ENCODE measurements at places on chromosomes 3 and 15.

DNA sequence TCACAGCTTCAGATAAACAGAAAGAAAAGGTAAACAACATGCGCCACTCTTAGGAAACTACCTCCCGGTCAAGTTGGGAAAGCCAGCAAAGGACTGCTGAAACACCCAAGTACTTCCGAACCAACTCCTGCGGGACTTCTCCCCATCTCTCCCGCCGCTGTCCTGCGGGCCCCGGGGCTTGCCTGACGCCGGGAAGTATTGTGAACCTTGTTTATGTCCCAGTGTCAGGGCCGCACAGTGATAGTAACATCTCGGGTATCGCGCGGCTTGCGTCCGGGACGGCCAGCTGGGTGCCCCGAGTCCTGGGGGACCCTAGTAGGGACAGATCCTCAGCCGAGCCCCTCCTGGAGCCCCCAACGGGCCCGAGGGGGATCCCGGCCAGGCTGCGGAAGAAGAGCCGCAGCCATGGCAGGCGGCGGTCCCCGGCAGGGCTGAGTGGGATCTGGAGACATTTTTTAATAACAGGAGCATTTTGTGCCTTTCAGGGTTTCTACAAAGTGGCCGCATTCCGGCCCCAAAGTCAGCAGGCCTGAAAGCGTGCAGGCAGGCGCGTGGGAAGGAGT is 756 bp downstream of the CLPX start:
- DNase-seq: peak; percentile 76

- no peak for DNase-seq
Observed at GRCh38 chr15:32908135-32908801, 190.5 kb downstream of the GREM1 start.

DNA sequence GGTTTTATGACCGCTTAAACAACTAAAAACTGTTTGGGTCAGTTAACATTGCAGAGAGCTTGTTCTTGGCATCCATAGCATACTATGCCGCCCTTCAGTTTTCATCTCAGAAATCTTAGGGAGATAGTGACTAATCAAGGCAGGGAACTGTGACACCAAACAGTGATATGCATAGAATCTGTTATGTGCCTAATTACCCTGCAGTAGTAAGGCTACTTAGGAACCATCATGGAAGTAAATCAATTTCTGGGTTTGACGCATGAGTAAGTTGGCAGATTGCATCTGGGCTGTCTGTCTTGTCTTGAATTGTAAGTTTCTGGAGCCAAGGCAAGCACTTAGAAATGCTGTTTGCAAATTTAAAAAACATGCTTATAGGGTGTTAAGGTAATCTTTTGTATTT is 22.5 kb downstream of the KCTD6 start:
- no peak for DNase-seq

GRCh38 chr15:60195611-60196010 is 191.5 kb downstream of the FOXB1 start:
- DNase-seq: no peak

DNA sequence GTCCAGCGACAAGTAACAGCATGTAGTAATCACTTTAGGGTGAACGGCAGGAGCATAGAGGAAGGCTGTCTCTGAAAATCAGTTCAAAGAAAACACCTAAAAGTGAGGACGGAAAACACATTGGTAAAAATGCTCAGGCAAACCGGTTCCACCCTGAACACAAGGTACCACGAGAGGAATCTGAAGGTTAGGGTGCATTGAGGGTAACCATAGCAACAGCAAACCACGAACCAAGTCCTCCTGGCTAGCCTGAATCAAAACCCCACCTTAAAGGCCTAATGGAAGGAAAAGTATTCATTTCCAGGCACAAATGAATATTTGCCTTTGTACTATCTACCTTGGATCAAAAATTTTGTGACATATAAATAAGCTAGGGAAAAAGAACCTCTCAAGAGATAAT is 315.0 kb downstream of the OCA2 start:
- no peak for DNase-seq

- peak; percentile 96 for DNase-seq
Observed at GRCh38 chr15:45429941-45430792, 51.8 kb upstream of the GATM start.

GRCh38 chr3:133706033-133706432 is 40.2 kb upstream of the TF start:
- DNase-seq: no peak

- DNase-seq: no peak
Observed at GRCh38 chr3:34882764-34883163, 756.6 kb upstream of the ARPP21 start.

DNA sequence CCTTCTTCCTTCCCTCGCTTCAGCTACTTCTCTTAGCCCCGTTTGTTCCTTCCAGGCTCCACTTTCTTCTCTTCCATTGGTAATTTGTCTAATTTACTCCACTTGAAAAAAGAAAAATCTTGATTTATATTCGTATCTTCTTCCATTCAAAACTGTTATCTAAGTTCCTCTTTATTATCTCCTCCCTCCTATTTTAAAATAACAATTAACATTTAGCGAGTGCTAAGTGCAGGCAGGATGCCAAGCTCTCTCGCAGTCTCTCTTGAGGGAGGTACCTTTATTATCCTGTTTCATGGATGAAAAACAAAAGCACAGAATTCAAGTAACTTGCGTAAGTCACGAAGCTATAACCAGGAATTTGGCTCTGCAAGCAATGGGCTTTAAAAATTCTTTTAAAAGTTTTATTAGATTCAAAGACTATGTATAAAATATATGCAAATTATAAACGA is 418.9 kb upstream of the NAALADL2 start:
- no peak for DNase-seq

DNA sequence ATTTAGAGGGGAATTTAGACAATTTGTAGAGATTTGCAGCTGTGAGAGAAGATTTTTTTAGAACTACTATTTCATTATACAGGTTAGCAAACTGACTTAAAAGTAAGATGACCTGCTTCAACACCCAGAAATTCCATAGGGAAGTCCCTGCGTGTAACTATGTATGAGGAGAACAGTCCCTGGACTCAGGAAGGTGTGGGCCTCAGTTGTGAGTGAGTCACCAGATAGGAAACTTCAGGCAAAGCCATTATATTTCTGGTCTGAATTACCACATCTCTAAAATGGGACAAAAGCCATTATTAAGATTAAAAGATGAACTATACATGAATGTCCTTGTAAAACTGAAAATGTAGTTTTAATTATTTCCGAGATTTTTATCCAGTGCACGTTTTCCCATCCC is 488.3 kb upstream of the GOLIM4 start:
- no peak for DNase-seq

GRCh38 chr3:132660052-132660810 is at the start of gene UBA5:
Gene UBA5 (plus strand): TSS chr3:132660329. CDS start chr3:132660538, 209 bp downstream.
- peak; percentile 89 for DNase-seq

DNA sequence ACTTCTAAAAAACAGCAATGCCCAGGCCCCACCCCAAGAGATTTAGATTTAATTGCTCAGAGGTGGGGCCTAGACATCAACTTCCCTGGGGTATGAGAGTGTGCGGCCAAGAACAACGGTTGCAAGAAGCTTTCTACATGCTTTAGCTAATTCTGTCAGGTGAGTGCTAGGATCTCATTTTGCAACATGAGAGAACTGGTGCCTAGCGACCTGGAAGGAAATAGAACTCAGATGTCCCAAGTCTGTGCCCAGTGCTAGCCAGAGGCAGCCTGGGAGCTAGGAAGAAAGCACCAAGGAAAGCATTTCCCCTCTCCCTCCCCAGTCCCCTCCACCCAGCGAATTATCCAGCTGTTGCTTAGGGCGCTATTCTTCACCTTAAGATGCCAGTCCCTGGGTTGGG is 22.9 kb upstream of the HRH1 start:
- DNase-seq: no peak

DNA sequence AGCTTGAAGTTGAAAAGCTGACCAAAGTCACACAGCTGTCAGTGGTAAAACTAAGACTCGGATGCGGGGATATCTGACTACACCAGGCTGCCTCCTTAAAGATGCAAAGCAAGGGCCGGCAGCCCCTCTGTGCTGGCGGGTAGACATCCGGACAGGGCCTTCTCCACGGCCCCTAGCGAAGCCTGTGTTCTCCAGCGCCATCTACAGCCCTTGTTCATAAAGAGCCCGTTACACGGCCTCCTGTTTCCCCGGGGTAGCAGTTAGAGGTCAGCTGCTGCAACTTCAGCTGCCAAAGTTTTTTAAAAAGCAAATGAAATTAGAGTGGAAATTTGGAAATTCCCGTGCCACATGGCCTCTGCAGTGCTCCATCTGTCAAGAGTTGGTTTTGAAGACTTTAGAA is 383.0 kb downstream of the TBL1XR1 start:
- no peak for DNase-seq

DNA sequence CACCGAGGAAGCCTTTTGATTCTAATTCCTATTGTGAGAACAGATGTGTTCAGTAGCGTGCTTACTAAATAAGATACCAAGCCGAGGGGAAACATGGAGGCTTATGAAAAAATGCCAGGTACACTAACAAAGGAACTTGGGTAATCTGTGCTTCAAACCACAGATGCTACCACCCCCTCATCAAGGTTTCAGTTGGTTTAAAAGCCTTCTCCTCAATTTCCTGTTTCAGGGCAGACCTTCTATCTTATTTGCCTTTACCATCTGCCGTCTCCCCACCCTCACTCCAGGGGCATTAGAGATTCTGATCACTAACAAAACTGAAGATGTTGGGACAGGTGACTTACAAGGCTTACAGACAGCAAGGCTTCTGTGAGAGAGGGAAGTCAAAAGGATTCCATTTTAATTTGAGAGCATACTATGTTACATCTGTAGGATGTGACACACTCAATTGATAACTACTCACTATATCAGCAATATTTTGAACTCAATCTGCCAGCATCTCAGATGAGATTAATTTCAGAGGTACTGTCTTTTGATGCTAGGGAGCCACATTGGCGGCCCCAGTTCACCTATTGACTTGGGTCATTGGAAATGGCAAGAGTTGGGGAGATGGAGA is 60.6 kb upstream of the PLCL2 start:
- DNase-seq: no peak

DNA sequence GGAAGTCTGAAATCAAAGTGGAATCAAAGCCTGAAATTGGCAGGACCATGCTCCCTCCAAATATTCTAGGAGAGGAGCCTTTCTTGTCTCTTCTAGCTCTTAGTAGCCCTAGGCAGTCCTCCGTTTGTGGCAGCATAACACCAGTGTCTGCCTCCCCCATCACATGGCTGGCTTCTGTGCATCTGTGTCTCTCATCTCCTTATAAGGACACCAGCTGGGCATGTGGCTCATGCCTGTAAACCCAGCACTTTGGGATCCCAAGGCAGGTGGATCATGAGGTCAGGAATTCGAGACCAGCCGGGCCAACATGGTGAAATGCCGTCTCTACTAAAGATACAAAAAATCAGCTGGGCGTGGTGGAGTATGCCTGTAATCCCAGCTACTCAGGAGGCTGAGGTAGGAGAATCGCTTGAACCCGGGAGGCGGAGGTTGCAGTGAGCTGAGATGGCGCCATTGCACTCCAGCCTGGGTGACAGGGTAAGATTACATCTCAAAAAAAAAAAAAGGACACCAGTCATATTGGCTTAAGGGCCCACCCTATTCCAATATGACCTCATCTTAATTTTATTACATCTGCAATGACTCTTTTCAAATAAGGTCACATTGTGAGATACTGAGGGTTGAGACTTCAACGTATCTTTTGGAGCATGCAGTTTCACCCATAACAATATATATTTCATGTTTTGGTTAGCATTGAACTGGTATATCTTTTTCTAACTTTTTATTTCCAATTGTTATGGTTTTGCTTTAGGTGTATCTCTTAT is 148.0 kb upstream of the TPM1 start:
- DNase-seq: no peak

GRCh38 chr3:182490596-182491491 is 302.5 kb upstream of the ATP11B start:
- DNase-seq: no peak

Measured in activated effector memory CD4-positive, alpha-beta T cell treated with anti-CD3 and anti-CD28 coated beads, Interleukin-2, amount 50 U/mL, for 16 hours (primary cell).